ENCODE measurements at places on chromosomes 3 and 15.
A peak's percentile ranks its signal among the peaks of the same experiment; 100 is the strongest.

DNA sequence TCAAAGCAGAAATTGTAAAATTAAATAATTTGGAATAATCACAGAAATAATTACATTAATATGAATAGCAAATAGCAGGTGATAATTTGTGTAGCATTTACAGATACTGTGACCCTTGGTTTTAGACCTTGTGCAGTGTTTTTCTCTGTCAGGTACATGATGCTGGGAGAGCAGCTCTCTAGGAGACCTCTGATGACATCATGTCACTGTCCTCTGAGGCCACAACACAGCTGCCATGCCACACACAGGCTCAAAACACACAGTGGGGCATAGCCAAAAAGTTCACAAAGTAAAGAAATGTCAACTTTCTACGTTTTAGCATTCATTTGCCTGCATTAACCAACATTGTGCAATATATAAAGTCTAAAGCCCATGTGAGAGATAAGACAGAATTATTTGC lies 71.8 kb upstream of the ZBTB20 start:
- no peak for DNase-seq

- no peak for DNase-seq
Measured at GRCh38 chr15:42152921-42153698, 3.3 kb downstream of the PLA2G4F start.

DNA sequence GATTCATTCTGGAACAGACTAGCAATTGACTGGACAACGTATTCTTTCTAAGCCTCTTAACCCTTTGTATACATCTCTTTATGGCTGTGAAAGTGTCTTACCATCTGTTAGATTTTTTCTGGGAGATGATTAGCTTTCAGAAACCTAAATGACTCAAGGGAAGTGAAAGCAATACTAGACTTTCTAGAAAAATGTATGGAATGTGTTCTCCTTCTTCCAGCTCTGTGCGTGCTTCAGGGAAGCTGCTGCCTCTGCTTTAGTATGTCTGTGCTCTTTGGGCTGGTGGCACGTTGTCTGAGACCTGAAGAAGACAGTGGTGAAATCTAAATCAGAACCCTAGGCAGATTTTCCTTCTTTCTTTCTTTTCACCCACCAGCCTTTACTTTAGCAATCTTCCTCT lies 89.5 kb downstream of the ITPR1 start:
- peak; percentile 41 for DNase-seq

- peak; percentile 43 for DNase-seq
Measured at GRCh38 chr15:101000271-101000681, 81.1 kb downstream of the LRRK1 start.

DNA sequence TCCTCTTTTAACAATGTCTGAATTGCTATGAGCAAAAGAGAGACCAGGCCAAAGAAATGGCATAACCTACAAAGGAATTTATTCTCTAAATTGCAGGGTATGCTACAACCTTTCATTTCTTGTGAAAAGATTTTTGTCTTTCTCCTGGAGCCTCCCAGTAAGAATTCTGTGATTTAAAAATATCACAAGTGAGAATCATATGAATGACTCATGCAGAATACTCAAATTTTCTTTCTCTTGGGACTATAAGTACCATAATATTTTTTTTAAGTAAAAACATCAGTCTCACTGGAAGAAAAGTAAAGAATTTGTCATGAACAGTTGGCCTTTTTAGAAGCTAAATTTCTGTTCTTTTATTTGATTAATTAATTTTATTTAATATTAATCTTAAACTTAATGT lies 26.3 kb downstream of the SYNPR start:
- no peak for DNase-seq

GRCh38 chr3:186540221-186540834 lies 3.9 kb downstream of the CRYGS start:
- DNase-seq, result peak; percentile 75

All from fibroblast of villous mesenchyme (primary cell).